ENCODE measurements at places on chromosomes 16 and 17. TPM values are rescaled to one million over a fixed set of nuclear protein-coding genes. Genes with fewer than 3 reads are reported as not detected.

GRCh38 chr17:58365185-58365979, 13.4 kb upstream of the SUPT4H1 start:
- H3K27me3 ChIP-seq, result no peaks in the 10 kb centered on the region
- DNase-seq, result no peak
- no peak overlapping the region for H3K4me3 ChIP-seq
- H3K36me3 ChIP-seq, result peaks cover 2% of the 10 kb centered on the region

DNA sequence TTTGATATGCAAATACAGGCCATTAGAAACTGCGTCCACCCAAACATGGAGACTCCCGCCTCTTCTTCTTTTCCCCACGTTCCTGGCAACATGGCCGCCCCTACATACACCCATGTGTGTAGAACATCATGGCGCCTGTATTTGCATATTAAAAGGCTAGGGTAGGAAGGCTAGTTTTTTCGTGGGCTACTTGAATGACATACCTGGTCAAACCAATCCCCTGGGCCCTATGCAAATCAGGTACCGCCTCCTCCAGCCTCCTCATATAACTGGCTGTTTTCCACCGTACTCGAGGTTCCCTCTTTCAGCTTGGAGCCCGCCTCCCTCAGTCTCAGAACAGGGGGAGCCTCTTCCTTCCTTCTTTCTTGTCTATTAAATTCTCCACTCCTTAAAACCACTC, 840 bp upstream of the CD300LB start:
- no peaks in the 10 kb centered on the region for H3K27me3 ChIP-seq
- no peak overlapping the region for H3K4me3 ChIP-seq
- H3K36me3 ChIP-seq, result no peaks in the 10 kb centered on the region
- peaks cover 4% of the 10 kb centered on the region for H3K4me1 ChIP-seq
- no peak for DNase-seq

GRCh38 chr16:54194334-54194743, 92.2 kb downstream of the IRX3 start:
- H3K36me3 ChIP-seq, result no peaks in the 10 kb centered on the region
- no peak overlapping the region for H3K27ac ChIP-seq
- no peaks in the 10 kb centered on the region for H3K4me1 ChIP-seq
- peaks cover 13% of the 10 kb centered on the region for H3K27me3 ChIP-seq

GPR179 gene
- total RNA-seq, result 0.06 TPM

TMEM114 gene
- not detected for total RNA-seq

DNA sequence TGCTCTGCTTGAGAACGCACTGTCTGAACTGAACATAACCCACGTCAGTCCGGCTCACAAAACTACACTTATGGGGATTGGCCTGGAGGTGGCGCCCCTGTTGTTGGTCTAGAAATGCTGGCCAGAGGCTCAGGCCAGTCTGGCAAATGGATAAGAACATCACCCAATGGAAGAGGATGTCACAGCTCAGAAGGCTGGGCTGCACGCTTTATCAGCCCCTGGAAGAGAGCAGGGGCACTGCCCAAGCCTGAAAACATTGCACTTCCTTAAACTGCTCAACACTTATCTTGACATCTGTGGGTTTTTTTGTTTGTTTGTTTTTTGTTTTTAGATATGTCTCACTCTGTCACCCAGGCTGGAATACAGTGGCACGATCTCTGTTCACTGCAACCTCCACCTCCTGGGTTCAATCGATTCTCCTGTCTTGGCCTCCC, 24.8 kb upstream of the BPTF start:
- H3K27me3 ChIP-seq, result peaks cover 12% of the 10 kb centered on the region
- no peaks in the 10 kb centered on the region for H3K4me1 ChIP-seq
- peak; percentile 53 for DNase-seq
- H3K36me3 ChIP-seq, result no peaks in the 10 kb centered on the region
- no peak overlapping the region for H3K27ac ChIP-seq

RNF112 gene
- total RNA-seq, result 1.8 TPM
